ENCODE measurements at places on chromosomes 16 and 17. TPM values are rescaled to one million over a fixed set of nuclear protein-coding genes. Genes with fewer than 3 reads are reported as not detected.

RAP1GAP2 gene
- total RNA-seq, result 0.33 TPM

ACAP1 gene
- 2.1 TPM for total RNA-seq

HOXB2 gene
- 12.2 TPM for total RNA-seq

RUSF1 gene
- total RNA-seq, result 35.7 TPM

NPIPA7 gene
- total RNA-seq, result 1.7 TPM

GRIN2A gene
- under 0.01 TPM for total RNA-seq

MYH13 gene
- total RNA-seq, result not detected

CMTM1 gene
- total RNA-seq, result 1.5 TPM

DBNDD1 gene
- total RNA-seq, result 1.3 TPM

CACNG5 gene
- not detected for total RNA-seq

MSLN gene
- not detected for total RNA-seq

CX3CL1 gene
- total RNA-seq, result not detected

VTN gene
- 0.51 TPM for total RNA-seq

LPO gene
- total RNA-seq, result not detected

ATP2A1 gene
- 0.33 TPM for total RNA-seq

FZD2 gene
- total RNA-seq, result 20.3 TPM

TMC5 gene
- total RNA-seq, result not detected

TTYH2 gene
- 0.77 TPM for total RNA-seq

OTOP3 gene
- not detected for total RNA-seq

TNP2 gene
- total RNA-seq, result not detected

LGALS9B gene
- not detected for total RNA-seq

MYH8 gene
- total RNA-seq, result not detected

RNU2-1 gene
- not detected for total RNA-seq

IQCK gene
- total RNA-seq, result 4.6 TPM

ITGAL gene
- not detected for total RNA-seq

KIF18B gene
- under 0.01 TPM for total RNA-seq

KCNH6 gene
- total RNA-seq, result not detected

HBA1 gene
- total RNA-seq, result not detected

RNF157 gene
- 0.51 TPM for total RNA-seq

LITAF gene
- total RNA-seq, result 79.6 TPM

PRM1 gene
- not detected for total RNA-seq

CCDC154 gene
- total RNA-seq, result 0.50 TPM

WNT9B gene
- not detected for total RNA-seq

RPRML gene
- not detected for total RNA-seq

CACNG1 gene
- not detected for total RNA-seq

SLC12A3 gene
- total RNA-seq, result not detected

RAB11FIP4 gene
- 0.66 TPM for total RNA-seq

TBC1D26 gene
- total RNA-seq, result not detected

IFT20 gene
- 55.7 TPM for total RNA-seq

NT5M gene
- 1.2 TPM for total RNA-seq

TPPP3 gene
- 3.8 TPM for total RNA-seq

ABCA3 gene
- total RNA-seq, result 1.5 TPM

KNOP1 gene
- total RNA-seq, result 9.2 TPM

TEKT1 gene
- not detected for total RNA-seq

FAM20A gene
- total RNA-seq, result 14.9 TPM

ABCC6 gene
- total RNA-seq, result 6.3 TPM

ST6GALNAC1 gene
- not detected for total RNA-seq

ABI3 gene
- not detected for total RNA-seq

SLC52A1 gene
- 0.66 TPM for total RNA-seq

C1QL1 gene
- 1.3 TPM for total RNA-seq

CCL16 gene
- total RNA-seq, result not detected

CTRB2 gene
- not detected for total RNA-seq

BCL6B gene
- total RNA-seq, result 0.50 TPM
